ENCODE measurements at places on chromosomes 11 and 22.

DNA sequence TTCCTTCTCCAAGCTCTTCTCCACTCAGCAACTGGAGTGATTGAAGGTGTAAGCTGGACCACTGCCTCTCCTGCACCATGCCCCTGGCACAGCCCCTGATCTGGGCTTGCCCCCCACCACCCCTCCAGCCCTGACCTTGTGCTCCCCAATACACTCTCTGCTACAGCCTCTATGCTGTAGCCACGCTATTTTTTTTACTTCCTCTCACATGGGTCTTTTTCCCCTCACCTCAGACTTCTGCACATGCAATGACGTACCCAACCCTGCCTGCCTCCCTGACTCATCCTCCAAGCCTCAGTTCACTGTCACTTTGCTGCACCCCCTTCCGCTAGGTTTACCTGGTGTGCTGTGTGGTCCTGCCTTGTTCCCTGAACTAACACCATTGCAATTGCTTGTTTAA is 9.0 kb downstream of the CSNK2A3 start:
- DNase-seq = no peak

GRCh38 chr11:59216641-59217564 is 4.2 kb upstream of the MPEG1 start:
- DNase-seq = peak; percentile 22

- DNase-seq = no peak
Measured at GRCh38 chr11:199782-200181, 6.9 kb downstream of the SCGB1C1 start.

GRCh38 chr11:84628871-84629620 is 998.1 kb downstream of the DLG2 start:
- no peak for DNase-seq

DNA sequence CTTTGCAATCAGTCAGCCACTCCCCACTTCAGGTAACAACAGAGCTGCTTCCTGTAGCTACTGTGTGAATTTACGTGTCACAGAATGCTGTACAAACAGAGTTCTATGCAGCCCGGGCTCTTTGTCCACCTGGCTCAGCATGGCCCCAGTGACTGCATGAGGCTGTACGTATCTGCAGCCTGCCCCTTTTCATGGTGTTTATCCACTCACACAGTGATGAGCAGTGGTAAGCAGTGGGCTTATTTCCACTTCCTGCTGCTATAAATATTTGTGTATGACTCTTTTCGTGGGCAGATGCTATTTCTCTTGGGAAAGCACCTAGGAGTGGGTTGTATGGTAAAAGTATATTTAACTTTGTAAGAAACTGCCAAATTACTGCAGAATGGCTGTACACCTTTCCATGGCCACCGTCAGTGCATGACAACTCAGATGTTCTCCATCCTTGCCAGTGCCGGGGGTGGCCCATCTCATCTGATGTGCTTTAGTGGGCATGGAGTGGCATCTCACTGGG is 43.3 kb downstream of the MYEOV start:
- no peak for DNase-seq

DNA sequence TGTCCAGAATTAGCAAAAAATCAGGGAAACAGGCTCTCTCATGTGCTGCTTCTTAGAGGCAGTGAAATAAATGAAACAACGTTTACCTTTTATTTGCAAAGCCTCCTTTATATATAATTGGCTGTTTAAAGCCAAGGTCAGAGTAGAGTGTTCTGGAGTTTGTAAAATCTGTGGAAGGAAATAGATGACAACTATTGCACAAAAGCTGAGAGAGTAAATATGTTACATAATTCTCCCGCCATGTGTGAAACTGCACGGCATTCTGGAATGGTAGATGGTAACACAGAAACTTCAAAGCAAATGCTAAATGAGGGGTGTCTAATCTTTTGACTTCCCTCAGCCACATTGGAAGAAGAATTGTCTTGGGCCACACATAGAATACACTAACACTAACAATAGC is 51.5 kb upstream of the FGF3 start:
- DNase-seq = no peak

DNA sequence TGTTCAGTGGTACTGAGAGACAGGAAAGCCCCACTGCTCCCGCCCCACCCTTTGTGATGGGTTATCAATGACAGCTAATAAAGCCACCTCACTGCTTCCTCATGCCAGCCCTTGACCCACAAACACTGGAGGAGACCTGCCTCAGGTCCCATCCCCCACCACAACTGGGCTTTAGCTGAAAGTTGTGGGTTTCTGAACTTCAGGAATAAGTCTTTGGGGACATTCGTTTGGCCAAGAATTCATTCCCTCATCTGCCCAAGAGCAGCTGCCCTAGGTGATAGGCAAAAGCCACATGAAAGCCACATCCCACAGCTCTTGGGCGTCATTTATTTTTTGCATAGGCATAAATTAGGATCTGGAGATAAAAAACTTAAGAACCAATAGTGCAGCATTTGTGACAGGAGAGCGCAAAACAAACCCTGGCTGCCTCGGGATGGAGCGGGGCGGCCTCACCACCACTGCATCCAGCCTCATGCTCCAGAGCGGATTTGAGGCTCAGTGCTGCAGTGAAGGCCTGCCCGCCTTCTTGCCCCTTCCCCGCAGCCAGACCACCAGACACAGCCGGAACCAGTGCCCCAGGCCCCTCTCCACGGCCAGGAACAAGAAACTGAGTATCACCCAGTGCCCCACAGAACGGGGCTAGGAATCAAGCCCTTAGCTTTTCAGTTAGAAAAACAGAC is 21.2 kb downstream of the SUN2 start:
- DNase-seq = no peak

GRCh38 chr22:24370401-24370800 is 57.0 kb upstream of the ADORA2A start:
- DNase-seq = no peak

- DNase-seq = no peak
Measured at GRCh38 chr22:44492036-44492405, 6.0 kb downstream of the RTL6 start.

- no peak for DNase-seq
Measured at GRCh38 chr11:126105022-126105747, 42.5 kb upstream of the CDON start.

DNA sequence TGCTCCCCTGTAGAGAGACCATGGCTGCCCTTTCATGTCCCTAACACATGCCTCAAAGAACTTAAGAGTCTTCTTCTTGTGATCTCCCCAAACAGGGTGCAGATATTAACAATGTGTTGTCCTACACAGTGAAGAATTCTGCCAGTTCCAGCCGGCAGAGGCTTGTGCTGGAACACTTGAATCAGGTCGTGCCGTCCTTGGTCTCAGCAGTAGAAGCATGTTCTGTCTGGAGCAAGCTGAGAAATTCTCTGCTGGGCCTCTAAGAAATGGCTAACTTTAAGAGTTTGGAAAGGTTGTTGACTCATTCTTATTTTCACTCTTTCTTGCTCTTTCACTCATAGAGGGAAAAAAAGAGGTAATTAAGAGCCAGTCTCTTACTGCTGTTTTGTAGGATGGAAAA is 71.1 kb upstream of the SLC25A18 start:
- DNase-seq = no peak
